IPS DF 19.7 (cell line): ENCODE measurements at places on chromosomes 3 and 15.

DNA sequence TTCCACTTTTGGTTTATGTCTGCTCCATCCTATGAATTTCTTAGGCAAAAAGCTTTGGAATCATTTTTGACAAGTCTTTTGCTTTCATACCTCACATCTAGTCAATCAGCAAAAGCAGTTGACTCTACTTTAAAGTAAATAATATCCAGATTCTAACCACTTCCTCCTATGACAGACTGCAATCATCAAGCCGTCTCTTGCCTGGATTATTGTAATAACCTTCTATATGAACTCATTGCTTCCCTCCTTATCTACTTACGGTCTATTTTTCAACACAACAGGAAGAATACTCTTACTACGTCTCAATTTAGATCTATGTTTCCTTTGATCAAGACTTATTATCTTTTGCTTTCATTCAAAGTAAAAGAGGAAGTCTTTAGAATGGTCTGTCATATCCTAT lies 20.7 kb downstream of the CLDN1 start:
- DNase-seq, result no peak

DNA sequence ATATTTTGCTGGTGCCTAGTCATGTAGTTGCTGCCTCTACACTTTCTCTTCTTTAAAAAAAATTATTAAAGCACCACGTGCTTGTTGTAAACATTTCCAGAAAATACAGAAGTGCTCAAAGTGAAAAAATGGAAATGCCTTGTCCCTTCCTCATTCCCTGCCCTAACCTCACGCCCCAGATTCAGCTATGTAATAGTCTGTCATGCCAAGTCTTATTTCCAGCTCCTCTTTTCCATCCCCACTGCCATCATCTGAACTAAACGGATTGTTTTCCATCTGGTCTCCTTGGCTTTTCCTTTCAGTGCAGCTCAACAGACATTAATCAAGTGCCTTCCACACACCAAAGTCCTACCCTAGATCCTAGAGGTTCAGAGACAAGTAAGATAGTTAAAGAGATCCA lies 15.5 kb downstream of the ZNF774 start:
- DNase-seq, result no peak

GRCh38 chr15:94247789-94248638 lies 16.7 kb downstream of the MCTP2 start:
- no peak for DNase-seq

DNA sequence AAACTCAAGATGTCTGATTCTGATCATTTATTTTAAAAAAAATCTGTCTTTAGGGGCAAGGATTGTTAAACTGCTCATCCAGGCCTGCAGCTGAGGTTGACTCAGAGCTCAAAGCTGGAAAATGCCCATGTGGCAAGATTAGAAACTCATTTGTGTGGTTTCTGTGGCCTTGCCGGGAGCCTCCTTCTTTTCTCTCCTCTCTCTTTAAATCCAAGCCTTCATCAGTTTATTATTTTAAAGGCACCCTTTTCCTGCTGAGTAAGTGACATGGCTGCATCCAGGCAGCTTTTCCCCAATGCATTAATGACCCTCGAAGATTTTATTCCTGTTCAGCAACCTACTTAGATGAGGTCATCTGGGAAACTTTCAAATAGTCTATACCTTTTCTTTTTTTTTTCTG lies 221.3 kb upstream of the CDIN1 start:
- DNase-seq, result no peak

GRCh38 chr3:66485291-66485968 lies 15.4 kb downstream of the LRIG1 start:
- DNase-seq, result no peak

GRCh38 chr15:71201477-71201876 lies 86.2 kb downstream of the THSD4 start:
- no peak for DNase-seq

- no peak for DNase-seq
These were observed 3.3 kb downstream of the P2RY14 start for GRCh38 chr3:151275091-151275490.

GRCh38 chr3:156750874-156751245 lies 75.3 kb upstream of the LEKR1 start:
- DNase-seq, result no peak

GRCh38 chr3:69385723-69386555 lies at the start of gene FRMD4B:
Gene FRMD4B, minus strand, starts transcription at chr3:69386088. Its CDS starts 99 bp downstream, at chr3:69385989.
- DNase-seq, result no peak

DNA sequence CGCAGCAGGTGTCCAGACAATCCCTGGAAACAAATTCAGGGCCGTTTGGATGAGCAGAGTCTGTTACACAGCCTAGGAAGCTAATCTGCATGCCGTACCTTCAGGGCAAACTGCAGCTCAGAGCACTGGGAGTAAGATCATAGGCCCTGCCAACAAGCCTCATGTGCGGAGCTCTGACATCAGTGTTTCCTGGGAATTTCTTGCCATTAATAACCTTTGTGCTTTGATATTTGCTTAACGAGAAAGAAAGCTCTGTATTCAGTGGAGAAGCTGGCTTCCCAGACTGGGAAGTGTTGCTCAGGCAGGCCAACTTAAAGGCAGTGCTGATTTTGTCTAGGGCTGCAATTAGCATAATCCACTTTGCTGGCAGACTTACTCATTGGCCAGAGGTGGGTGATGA lies 116.1 kb upstream of the KLHL25 start:
- DNase-seq, result no peak

DNA sequence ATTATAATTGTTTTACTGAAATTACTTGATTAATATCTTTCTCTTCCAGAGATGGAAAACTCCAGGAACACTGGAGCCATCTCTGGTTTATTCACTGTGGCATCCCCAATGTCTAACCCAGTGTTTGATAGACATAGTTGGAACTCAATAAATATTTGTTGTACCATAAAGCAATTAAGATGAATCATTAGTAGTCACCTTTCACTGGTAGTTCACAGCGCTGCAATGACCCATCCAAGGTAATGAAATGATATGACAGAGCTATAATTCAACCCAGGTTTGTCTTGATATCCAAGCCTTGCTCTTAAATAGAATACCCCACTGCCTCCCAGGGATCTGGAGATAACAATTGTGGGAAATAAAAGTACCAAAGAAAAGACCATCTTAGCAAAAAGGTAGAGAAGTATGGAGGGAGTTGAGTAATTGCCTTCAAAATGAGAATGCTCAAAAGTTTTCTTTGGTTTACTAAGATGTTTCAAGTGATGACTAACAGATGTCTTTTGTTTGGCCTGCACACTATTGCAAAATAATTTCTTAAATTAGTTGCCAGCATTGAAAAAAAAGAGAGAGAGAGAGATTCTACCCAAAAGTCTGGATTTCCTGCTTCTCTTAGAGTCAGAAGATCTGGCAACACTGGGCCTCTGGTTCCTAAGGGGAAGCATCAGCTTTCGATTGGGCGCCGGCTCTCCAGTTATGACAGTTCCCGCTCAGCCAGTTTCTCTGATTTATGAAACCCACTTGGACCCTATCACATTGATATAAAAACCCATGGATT lies 348.5 kb downstream of the ERC2 start:
- no peak for DNase-seq

DNA sequence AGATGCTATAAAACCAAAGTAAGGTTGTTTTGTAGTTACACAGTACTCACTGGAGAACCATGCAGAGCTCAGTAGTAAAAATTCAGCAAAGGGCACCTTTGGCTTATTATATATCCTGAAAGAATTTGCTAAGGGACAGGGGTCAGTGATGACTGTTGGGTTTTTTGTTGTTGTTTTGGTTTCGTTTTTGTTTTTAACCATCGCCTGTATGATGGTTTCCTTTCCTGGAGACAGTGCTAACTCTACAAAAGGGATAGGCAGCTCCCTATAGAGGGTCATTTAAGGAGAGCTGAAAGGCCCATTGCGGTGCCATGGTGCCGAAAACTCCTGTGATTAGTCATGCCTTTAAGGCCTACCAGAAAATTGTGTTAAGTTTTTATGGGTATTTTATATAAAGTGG lies 118.2 kb upstream of the GOLIM4 start:
- DNase-seq, result no peak

- DNase-seq, result no peak
These were observed 28.6 kb downstream of the KCNAB1 start for GRCh38 chr3:156148946-156149381.

GRCh38 chr3:195895861-195896360 lies 12.4 kb downstream of the TNK2 start:
- DNase-seq, result no peak

DNA sequence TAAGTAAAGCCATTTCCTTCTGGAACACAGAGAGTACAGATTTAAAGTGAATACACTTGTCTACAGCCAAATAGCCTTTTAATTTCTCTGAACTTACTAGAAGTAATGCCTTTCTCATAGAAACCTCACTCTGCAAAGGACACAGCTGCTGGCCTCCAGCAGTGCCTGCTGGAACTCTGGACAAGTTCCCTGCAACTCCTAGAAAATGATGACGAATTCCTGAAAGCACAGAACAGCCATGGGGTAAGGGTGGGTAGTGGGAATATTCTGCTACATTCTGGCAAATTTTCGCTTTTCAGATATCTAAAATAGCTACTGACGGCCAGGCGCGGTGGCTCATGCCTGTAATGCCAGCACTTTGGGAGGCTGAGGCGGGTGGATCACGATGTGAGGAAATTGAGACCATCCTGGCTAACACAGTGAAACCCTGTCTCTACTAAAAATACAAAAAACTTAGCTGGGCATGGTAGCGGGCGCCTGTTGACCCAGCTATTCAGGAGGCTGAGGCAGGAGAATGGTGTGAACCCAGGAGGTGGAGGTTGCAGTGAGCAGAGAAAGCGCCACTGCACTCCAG lies 34.4 kb downstream of the RYK start:
- no peak for DNase-seq

GRCh38 chr3:143266511-143266910 lies 146.9 kb downstream of the CHST2 start:
- no peak for DNase-seq

- no peak for DNase-seq
These were observed 61.8 kb downstream of the SENP2 start for GRCh38 chr3:185647880-185648210.

GRCh38 chr3:51967384-51968169 lies at the start of gene PCBP4:
Gene PCBP4, minus strand, starts transcription at chr3:51967454. Its CDS starts 6,214 bp downstream, at chr3:51961240.
- DNase-seq, result no peak

- DNase-seq, result no peak
These were observed 24.0 kb upstream of the TRPM7 start for GRCh38 chr15:50710585-50710984.

DNA sequence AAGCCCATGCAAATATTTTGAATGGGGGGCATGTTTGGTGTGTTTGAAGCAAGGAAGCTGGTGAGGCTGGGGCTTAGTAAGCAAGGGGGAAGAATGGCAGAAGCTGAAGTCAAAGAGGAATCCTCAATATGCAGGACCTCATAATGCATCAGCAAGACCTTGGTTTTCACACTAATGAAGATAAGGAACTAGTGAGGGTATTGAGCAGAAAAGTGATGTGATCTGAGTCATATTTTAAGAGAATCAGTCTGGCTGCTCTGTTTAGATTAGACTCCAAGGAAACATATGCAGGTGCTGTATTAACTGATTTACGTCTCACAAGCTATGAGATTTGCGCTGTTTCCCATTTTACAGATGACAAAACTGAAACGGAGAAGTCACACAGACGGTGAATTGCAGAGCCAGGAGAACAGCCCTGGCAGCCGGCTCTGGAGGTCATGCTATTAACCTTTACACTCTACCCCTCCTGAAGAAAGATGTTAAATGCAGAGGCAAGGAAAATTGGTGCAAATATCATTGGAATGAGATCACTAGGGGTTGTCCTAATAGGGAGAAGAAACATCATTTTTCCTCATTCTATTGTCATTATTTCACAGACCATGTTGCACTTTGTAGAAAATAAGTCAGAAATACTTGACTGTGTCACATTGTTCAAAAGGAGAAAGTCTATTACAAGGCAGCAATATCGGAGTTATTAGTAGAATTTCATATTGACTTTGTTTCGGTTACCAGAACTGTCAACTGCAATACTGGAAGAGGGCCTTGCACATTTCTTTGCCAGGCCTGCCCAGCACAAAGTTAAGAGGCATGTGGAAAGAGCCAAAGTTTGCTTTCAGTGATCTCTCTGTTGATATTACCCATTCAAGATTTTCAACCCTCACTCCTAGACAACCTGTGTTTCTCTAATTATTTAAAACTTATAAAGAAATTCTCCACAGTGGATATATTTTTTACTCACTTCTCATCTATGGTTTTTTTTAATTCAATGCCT lies 64.9 kb downstream of the COL8A1 start:
- DNase-seq, result no peak

GRCh38 chr15:75195122-75195765 lies 6.4 kb upstream of the C15orf39 start:
- DNase-seq, result no peak

DNA sequence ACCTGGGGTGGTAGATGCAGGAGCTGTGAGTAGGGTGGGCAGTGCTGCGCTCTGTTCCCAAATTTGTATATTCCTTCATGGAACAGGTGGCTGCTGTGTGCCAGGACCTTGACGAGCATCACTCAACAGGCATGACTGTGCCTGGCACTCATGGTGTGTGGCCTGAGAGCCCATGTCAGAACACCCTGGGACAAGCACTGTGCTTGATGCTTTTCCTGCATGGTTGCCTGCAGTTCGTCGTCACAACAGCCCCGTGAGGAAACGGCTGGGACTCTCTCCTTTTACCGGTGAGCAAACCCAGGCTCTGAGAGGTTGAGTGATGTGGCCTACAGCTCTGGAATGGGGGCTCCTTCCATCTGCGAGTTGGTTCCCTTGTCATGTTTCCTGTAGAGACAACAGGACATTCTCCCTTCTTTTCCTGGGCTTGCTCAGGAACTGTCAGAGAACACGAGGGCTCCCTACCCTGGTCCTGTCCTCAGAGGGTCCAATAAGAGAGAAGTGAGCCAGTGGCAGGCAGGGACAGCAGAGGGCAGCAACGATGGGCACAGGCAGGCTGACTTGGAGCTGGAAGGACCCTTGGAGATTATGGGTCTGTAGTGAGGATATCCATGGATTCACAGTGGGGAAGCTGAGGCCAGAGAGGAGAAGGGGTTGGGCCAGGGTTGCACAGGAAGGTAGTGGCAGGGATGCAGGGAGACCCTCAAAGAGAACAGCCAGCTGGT lies 37.4 kb downstream of the PRKCD start:
- DNase-seq, result no peak

DNA sequence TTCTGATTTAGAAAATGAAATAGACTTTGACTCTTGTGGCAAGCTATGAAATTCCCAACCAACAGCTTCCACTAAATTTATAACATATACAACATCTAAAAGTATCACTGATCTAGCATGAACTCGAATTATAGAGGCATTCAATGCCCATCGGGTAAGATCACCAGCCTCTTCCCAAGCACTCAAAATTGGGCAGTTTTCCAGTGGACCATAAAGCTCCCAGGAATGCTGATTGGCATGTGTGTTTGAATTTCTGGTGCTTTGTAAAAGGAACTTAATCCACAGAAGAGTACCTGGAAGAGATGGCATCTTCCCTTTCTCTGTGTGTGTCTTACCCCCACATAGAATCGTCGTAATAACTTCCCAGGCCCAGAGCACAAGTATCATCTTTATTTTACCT lies 10.0 kb downstream of the LRTM1 start:
- DNase-seq, result no peak

GRCh38 chr3:82103241-82103640 lies 341.8 kb upstream of the GBE1 start:
- no peak for DNase-seq
